MM.1S (cell line): ENCODE measurements at places on chromosomes 6 and 20.

- DNase-seq = no peak
These were observed 165.2 kb upstream of the AGPAT4 start for GRCh38 chr6:161439093-161439492.

- DNase-seq = peak; percentile 32
These were observed 5.3 kb upstream of the ZNF184 start for GRCh38 chr6:27478141-27478705.

- DNase-seq = no peak
These were observed 320.5 kb upstream of the RSPO3 start for GRCh38 chr6:126797981-126798380.

DNA sequence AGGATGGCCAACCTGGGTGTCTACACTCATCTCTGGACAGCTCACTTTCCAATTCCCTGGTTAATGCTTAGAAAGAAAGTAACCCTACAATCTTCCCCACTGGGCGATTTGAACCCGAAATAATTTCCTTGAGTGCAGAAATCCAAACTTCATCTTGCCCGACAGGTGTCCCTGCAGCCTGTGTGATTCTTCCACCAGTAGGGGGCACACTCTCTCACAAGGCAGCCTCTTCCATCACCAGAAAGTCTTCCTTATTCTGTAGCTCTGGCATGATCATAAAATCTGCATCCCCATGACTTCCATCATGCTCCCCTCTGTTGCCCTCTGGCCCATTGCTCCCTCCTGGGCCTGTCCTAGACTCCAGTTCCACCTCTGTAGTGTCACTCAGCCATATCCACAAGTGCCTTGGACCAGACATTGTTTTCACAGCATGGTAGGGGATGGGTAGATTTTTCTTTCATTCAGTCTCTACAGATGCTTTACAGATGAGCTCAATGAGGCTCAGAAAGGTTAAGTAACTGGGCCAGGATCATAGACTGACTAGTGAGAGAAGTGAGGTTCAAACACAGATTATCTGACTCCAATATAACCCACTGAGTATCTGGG, 170.4 kb upstream of the SPTLC3 start:
- no peak for DNase-seq

- DNase-seq = no peak
These were observed 1.1 kb downstream of the BPIFB3 start for GRCh38 chr20:33054791-33055190.

DNA sequence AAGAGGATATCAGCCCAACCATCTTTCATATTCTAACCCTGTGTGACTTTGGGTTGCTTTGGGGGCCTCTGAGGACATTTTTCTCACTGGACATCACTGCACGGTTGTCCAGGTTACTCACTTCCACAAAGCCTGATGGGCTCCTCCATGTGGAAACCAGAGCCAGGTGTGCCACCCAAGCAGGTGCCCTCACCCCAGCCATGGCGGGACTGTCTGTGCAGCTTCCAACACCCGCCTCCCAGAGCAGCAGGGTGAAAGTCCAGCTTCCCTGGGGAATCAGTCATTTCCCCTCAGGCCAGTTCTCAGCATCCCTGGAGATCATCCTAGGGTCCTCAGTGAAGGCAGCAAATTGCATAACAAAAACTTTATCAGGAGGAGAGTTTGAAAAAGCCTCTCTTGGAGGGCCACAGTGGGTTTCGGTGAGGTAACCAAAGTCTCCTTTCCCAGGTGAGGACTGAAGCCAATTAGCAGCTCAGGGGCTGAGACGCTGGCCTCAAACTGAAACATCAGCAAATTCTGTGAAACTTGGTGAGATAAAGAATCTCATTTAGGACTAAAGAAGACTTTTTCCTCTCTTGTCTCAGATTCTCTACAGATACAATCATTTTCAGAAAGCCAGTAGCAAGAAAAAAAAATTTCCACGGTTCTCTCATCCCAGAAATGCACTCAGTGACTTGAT, 289.6 kb upstream of the CDH4 start:
- DNase-seq = peak; percentile 57

DNA sequence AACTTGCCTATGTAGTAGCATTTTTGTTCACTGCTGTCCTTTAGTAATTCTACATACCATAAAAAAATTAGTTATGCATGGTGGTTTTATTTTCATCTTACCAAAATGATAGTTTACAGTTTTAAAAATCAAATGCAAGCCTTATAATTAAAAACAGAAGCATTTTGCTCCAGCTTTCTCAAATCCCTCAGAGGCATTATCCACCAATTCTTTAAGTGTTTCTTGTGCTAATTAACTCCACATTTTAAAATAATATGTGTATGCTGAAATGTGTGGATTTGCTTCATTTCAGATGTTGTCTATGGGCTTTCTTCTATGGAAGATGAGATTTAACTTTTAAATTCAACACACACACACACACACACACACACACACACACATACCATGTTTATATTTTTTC, 49.3 kb downstream of the PCSK2 start:
- DNase-seq = no peak
